GM12864 (cell line): ENCODE measurements at places on chromosomes 12 and 14.

DNA sequence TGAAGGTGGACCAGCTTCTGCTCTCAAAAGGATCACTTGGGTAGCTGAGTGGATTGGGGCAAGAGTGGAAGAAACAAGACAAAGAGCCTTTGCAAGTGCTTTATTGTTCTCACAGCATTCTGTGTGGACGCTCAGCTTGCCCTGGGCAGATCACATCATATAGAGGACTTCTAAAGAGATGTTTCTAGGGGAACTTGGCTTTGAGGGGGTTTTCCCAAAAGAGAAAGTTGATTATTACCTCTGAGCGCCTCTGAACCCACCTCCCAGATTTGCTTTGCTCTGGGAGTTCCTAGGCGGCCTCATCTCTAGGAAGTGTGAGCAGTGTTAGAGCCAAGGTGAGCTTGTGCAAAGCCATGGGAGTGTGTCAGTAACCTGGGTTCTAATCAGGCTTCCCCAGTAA, 81.7 kb downstream of the RIN3 start:
- no peak for DNase-seq

GRCh38 chr14:25837551-25837965, 760.3 kb downstream of the NOVA1 start:
- DNase-seq = no peak

GRCh38 chr14:54251356-54251755, 145.5 kb upstream of the CDKN3 start:
- DNase-seq = no peak

DNA sequence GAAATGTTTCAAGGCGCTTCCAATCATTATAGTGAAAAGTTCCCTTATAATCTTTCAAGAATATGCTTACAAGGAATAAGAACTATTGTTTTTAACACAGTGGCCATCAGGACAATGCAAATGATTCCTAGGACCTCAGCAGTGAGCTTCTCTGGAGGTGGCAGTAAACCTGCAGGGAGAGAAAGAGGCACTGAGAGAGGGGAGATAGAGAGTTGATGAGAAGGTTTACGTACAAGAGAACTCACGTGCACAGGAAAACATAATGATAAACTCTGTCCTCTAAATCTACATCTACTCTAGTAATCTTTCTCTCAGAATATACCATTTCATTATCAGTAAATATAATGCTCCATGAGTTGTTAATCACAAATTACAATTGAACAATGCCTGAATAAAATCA, 715 bp downstream of the KLRC4 start:
- DNase-seq = no peak

DNA sequence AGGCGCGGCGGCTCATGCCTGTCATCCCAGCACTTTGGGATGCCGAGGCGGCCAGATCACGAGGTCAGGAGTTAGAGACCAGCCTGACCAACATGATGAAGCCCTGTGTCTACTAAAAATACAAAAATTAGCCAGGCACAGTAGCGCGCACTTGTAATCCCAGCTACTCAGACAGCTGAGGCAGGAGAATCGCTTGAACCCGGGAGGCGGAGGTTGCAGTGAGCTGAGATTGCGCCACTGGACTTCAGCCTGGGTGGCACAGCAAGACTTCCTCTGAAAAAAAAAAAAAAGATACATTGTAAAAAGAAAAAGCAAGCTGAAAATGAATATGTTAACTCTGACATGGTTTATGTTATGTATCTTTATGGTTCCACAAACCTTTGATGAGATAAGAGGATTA, 33.6 kb downstream of the RPGRIP1 start:
- no peak for DNase-seq

- DNase-seq = no peak
These were observed 421 bp upstream of the ACADS start for GRCh38 chr12:120725151-120725658.
